DMS153 (cell line): ENCODE measurements at places on chromosomes 4 and X.

- DNase-seq: no peak
These were observed 24.3 kb downstream of the ZBTB33 start for GRCh38 chrX:120274958-120275357.

GRCh38 chr4:141247430-141247780, 26.7 kb downstream of the ZNF330 start:
- no peak for DNase-seq

DNA sequence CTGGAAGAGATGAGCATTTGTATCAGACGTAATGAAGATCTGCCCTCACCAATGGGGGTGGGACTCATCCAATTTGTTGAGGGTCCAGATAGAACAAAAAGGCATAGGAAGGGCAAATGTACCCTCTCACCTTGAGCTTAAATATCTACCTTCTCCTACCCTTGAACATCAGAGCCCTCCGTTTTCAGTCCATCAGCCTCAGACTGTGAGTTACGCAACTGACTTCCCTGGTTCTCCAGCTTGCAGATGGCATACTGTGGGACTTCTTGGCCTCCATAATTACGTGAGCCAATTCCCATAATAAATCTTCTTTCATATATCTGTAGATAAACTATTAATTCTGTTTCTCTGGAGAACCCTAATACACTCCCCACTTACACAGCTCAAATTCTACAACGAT, 56.5 kb upstream of the GUCY1A1 start:
- no peak for DNase-seq

GRCh38 chr4:10032625-10033024, 11.3 kb upstream of the SLC2A9 start:
- DNase-seq: no peak

- no peak for DNase-seq
These were observed 23.1 kb downstream of the TMEM184C start for GRCh38 chr4:147640331-147640730.

DNA sequence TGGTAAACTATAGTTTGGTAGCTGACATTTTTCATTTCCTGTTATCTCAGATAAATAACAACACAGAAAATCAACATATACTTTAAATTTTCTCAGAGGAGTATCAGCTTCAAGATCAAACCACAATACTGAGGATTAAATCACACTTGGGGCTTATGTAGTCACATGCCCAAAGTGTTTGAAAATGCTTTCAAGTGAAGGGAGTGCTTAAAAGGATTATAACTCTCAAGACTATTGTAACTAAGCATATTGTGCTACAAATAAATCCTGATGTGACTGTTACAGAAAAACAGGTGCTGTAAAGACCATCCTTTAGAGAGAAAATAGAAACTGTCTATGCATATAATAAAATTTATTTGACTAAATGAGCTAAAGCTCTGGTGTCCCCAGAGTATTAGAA, 887.6 kb downstream of the ADGRL3 start:
- no peak for DNase-seq

- DNase-seq: no peak
These were observed 85.8 kb downstream of the ARHGAP6 start for GRCh38 chrX:11579636-11580600.
